Subcutaneous adipose tissue (tissue), 4 donors: ENCODE measurements at places on chromosomes 7 and 10. TPM values are rescaled to one million over a fixed set of nuclear protein-coding genes. Genes with fewer than 3 reads are reported as not detected.

Gene SUN1
- total RNA-seq, result 177 TPM

Gene CCDC172
- not detected for total RNA-seq

Gene HSPB1
- total RNA-seq, result 283 TPM

Gene H2BK1
- total RNA-seq, result not detected

Gene SPDYE2B
- not detected for total RNA-seq

Gene FBXO24
- total RNA-seq, result not detected

Gene RNF148
- total RNA-seq, result 0.85 TPM

Gene CFAP43
- not detected for total RNA-seq

Gene PPP1R17
- total RNA-seq, result not detected

Gene CCDC7
- total RNA-seq, result 24.1 TPM

Gene DDC
- not detected for total RNA-seq

Gene BCCIP
- total RNA-seq, result 43.4 TPM

Gene AKR1C1
- total RNA-seq, result 430 TPM

Gene CALCR
- total RNA-seq, result 0.34 TPM

Gene GLI3
- total RNA-seq, result 16.8 TPM

Gene KIF11
- total RNA-seq, result 3.1 TPM

Gene ELFN1
- total RNA-seq, result 0.51 TPM

Gene LRRD1
- total RNA-seq, result 0.57 TPM

Gene LRIT1
- total RNA-seq, result not detected

Gene MMP21
- not detected for total RNA-seq
